ENCODE measurements at places on chromosomes 6 and 20.
A peak's percentile ranks its signal among the peaks of the same experiment; 100 is the strongest.

GRCh38 chr6:134665029-134665723 is 284.7 kb downstream of the ALDH8A1 start:
- no peak for DNase-seq

DNA sequence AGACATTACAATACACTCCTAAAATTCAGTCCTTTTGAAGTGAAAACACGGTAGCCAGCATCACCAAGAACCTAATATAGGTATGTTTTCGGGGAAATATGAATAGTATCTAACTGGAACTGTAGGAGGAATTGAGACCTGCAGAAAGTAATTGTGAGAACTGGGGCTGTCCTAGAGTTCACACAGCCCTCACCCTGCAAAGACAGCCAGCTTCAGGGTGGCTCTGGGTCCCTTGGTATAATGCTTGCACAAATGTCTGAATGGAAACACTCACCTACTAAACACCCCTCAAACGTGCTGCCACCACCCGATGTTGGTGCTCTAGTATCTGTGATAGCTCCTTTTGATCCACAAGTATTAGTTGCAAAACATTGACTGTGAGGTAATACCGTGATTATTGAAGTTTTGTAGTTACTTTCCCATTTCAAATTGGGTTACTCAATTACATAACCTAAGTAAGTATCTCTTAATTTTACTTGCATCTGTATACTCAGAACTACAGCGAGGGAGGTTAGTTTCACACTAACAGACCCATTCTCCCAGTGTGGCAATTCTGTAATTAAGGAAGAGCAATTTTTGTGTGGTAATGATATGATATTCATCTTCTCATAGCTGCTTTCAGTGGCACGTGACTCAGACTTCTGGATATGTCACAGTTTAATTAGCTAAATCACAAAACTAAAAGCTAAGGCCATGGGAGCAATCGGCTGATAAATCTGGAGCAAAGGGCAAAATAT is 129.5 kb downstream of the INSM1 start:
- no peak for DNase-seq

- no peak for DNase-seq
Observed at GRCh38 chr20:43542161-43542560, 16.7 kb upstream of the SGK2 start.

DNA sequence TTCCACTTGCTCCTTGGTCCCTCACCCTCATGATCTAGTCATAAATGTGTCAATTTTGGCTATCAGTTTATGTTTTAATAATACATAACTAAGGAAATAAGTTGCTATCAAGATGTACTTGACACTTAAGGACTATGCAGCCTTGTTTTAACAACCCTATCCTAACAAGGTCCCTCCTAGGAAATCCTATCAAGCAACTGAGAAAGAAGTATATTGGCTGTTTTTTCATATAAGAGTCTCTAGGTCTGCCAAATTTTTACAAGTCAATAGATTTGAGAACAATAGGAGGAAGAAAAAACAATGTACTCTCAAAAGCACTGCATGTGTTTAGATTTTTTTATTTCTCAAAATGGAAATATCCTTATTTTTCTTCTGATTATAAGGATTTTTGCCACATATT is 14.7 kb downstream of the FILIP1 start:
- no peak for DNase-seq

- no peak for DNase-seq
Observed at GRCh38 chr6:34563513-34563870, 7.4 kb upstream of the SPDEF start.

DNA sequence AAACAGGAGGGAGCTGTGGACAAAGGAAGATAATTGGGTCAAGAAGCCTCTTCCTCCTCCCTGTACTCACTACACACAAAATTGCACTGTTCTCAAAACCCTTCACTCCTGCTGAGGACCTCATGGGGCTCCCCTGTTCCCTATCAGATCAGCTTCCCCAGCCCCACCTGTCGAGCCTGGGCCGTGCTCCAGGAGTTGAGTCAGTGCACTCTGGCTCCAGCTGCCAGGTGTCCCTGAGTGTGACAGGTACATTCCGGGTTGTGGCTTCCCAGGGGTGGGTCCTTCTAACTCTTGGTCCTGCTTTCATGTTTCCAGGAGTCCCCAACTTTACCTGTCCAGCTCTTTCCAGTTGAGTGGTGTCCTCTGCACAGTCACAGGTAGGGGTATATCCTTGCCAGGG is 8.4 kb downstream of the RAB5IF start:
- DNase-seq = no peak

GRCh38 chr6:7262746-7263518 is 50.1 kb downstream of the SSR1 start:
- no peak for DNase-seq

DNA sequence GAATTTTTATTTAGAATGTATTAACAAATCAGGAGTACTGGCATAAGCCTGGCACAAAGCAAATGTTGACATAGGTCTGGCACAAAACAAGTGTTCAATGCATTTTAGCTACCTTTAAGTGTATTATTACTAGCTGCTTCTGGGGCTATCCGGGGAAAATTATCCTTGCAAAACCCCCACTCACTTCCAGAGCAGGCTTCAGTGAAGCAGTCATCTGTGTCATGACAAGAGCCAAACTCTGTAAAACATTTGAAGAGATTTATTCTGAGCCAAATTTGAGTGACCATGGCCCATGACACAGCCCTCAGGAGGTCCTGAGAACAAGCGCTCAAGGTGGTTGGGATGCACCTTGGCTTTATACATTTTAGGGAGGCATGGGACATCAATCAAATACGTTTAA is 6.4 kb upstream of the TRIM38 start:
- no peak for DNase-seq

GRCh38 chr20:45305262-45305661 is 1.4 kb upstream of the RBPJL start:
- DNase-seq = no peak

- DNase-seq = no peak
Observed at GRCh38 chr6:489762-490161, 98.2 kb downstream of the IRF4 start.

- DNase-seq = no peak
Observed at GRCh38 chr6:56539527-56540105, 103.1 kb downstream of the DST start.

- DNase-seq = no peak
Observed at GRCh38 chr6:47375426-47375825, 65.7 kb upstream of the TNFRSF21 start.

DNA sequence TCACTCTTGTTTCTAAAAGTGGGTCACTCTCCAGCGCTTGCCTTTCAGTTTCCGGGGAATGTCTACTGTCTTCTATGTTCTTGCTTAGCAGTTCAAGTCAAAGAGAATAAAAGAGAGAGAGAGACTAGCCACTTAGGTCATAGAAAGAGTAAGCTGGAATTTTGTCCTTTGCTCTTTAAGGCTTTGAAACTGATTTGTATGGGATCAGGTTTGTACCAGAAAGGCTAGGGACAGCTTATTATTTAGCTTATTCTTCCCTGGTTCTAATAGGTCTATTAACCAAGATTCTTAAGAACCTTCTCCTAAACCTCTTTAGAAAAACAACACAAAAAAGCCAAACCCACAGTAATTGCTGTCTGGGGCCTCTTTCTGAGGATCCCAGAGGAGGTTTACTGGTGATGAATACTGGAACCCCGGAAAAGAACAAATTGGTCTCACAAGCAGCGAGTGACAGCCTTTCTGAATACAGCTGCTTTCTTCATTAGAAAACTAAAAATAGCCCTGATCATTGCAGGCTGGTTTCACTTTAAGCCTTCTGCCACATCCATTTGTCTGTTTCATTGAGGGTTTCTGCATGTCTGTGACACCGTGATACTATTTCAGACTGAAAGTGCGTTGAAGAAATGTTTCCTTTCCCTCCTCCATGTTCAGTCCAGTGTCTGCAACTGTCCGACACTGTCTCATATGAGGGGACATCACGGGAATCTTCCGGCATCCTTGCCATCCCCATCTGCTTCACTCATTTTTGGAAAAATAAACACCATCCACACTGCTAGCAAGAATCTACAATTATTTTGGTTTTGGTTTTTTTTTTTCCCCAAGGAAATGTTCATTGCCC is 75.1 kb upstream of the ATXN1 start:
- peak; percentile 33 for DNase-seq
